ENCODE measurements at places on chromosomes 4 and X.

DNA sequence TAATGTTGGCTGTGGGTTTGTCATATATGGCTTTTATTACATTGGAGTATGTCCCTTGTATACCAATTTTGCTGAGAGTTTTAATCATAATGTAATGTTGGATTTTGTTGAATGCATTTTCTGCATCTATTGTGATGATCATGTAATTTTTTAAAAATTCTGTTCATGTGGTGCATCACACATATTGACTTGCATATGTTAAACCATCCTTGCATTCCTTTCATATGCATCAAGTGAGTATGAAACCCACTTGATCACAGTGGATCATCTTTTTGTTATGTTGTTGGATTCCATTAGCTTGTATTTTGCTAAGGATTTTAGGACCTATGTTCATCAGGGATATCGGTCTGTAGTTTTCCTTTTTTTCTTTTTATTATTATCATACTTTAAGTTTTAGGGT lies 12.1 kb downstream of the HEPH start:
- DNase-seq = no peak

DNA sequence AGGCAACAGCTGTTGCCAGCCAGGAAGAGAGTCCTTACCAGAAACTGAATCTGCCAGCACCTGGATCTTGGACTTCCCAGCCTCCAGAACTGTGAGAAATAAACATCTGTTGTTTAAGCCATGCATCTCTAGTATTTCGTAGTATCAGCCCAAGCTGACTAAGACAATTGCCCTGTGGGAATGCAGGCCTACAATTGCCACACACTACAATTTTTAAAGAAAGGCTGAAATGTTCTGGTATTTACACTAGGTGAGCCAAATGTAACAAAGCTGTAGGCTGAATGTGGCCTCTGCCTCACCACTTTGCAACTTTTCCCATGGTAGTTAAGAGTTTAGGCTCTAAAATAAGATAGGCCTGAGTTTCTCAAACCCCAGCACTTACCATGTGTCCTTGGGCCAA lies 59.1 kb downstream of the SPATA18 start:
- no peak for DNase-seq

DNA sequence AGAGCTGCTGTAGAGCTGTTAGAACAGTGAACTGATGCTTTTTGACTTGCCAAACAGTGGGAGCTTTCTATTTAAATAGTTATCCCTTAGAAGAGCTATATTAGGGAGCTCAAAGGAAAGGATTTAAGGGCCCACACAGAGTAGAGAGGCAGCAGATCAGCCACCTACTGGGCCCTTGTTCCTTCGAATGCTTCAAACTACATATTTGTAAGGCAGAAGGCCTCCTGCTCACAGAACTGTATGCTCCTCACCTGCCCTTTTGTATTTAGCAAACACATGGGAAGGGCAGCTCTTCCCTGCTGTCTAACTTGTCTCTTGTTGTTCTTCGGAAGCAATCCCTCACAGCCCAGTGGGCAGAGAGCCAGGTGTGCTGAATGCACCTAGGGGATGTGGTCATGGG lies 38.0 kb downstream of the IL1RAPL1 start:
- DNase-seq = no peak

DNA sequence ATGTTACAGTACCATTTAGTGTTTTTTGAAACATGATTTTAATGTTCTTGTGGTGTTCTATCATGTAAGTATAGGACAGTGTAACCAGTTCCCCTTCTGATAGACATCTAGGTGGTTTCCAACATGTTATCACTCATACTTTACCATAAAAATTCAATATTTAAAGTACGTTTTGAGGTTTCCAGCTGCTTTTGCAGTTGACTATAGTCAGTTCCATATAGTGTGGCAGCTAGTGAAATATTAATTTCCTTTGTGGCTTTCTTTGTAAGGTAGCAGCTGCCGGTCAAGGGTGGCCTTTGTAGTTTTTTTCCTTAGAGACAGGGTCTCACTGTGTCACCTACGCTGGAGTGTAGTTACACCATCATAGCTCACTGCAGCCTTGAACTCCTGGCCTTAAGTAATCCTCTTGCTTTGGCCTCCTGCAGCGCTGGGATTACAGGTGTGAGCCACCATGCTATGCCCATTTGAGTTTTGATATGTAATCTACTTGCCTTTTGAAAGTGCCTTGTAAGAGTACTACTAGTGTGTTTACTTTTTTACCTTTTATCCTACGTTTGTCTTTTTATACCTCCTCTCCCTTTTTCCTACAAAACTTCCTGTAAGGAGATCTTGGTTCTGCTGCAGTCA lies 63.0 kb downstream of the ARHGAP10 start:
- no peak for DNase-seq

DNA sequence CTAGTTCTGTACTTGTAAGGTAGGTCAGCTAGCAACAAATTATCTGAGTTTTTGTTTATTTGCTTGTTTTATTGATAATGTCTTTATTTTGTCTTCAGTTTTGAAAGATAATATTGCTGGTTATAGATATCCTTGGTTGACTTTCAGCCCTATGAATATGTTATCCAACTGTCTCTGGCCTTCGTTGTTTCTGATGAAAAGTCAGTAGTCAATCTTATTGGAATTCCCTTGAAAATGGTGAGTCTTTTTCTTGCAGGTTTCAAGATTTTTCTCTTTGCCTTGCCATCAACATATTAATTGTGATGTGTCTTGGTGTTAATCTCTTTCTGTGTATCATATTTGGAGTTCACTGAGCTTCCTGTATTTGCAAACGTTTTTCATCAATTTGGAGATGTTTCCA lies 113.1 kb upstream of the NEIL3 start:
- no peak for DNase-seq

DNA sequence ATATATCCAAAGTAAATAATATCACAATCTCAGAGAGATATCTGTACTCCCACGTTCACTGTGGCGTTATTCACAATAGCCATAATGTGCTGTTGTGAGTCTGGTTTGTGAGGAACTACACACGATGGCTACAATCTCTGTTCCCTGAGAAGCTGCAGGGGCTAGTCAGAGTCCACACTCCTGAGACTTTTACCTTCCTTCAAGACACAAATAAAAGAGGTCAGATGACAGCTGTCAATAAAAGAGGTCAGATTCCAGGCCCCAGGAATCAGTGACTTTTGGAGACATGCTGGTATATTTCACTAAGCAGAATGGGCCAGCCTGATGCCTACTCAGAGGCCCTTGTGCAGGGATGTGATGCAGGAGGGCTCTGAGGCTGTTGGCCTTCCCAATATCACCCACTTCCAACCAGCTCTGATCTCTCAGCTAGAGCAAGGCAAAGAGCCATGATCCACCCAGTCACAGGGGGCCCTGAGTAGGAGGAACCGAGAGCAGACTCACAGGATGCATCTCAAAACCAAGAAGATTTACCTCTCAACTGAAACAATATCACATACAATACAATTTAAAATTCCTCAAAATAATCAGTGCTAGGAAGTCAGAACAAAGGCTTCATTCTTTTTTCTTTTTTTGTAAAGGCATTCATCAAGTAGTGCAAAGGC lies 13.8 kb downstream of the FRYL start:
- DNase-seq = no peak

- no peak for DNase-seq
Observed at GRCh38 chr4:81429607-81430006, 42.1 kb downstream of the RASGEF1B start.

DNA sequence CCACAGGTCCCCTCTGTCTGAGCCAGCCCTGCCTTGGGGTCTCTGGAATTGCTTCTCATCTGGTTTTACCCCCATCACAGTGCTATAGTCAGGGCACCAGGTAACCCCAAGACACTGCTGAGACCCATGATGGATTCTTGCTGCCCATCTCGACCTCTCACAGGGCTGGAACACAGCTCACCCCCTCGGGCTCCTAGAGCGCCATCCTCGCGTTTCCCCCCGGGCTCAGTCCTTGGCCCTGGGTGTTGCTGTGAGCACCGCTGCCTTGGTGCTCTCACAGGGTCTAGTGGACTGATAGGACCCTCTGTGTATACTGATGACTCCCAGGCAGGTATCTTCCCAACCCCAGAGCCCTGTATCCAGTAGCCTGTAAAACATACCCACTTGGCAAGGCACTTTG lies 8.8 kb downstream of the MAEA start:
- DNase-seq = no peak

GRCh38 chr4:81549984-81550383 lies 78.3 kb upstream of the RASGEF1B start:
- DNase-seq = no peak

- DNase-seq = no peak
Observed at GRCh38 chr4:83012200-83012686, 1.6 kb upstream of the LIN54 start.

DNA sequence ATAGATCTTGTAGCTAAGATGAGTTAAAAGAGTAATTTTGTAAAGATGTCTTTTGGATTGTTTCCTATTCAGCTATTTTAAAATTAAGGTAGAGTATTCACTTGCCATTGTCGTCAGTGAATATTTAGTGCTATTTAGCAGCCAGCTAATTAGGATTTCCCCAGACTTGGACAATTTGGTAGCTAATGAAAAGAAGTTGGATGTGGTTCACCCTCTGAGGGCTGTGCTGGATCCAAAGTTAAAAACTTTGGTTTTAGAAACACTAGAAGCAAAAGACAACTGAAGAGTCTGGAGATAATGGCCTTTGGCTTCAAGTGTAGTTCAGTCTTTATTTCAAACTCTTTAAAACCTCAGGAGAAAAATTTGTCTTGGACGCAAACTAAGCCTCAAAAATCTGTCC lies 41.3 kb downstream of the ATG4A start:
- DNase-seq = no peak

DNA sequence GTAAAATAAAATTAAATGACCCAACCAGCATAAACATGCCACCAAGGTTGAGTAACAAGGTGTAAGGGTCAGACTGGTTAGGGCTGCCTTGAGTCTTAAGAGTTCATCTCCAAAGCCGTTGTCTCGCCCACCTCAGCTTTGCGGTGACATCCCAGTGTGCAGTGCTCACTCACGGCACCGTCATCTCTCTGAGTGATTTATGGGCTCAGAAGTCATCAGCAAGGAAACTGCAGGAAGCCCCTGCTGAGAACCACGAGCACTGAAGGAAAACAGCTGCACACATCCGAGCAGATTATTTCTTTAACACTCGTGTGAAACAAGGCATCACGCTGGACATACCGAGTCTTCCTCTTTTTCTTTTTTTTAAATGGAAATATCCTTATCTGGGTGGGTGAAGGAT lies 411.1 kb downstream of the TRIML1 start:
- DNase-seq = no peak

All from EL (cell line).